Hematopoietic multipotent progenitor cell treated with erythropoietin and hydrocortisone succinate and interleukin-3 and kit ligand, for 6 days (in vitro differentiated cells): ENCODE measurements at places on chromosomes 1 and 21.
A peak's percentile ranks its signal among the peaks of the same experiment; 100 is the strongest.

DNA sequence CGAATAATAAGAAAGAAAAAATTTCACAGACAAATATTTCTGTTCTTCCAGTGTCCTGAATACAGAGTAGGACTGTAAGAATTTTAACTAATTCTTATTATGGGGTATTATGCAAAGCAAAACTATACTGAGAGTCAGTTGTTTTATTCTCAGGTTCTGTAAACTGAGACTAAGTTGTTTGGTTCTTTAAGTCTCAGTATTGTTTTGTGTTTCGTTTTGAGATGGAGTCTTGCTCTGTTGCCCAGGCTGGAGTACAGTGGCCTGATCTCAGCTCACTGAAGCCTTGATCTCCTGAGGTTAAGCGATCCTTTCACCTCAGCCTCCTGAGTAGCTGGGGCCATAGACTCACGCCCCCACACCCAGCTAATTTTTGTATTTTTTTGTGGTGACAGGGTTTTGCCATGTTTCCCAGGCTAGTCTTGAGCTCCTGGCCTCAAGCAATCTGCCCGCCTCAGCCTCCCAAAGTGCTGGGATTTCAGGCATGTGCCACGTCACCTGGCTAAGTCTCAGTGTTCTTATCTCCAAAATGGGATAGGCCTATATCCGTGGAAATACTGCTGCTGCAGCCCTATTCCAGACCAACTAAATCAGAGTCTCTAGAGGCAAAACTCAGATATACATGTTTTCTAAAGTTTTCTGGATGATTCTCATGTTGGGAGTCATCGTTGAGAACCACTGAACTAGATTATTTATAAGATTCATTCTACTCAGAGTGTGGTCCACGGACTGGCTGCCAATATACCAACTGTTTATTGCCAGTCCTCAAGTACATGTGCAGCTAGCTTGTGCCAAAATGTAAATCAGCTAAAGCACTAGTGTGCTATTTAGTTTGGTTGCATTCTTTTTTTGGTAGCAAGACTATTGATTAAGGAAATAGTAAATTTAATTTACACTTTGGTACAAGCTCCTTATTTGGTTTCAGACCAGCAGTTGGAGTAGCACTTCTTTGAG lies 116.6 kb downstream of the HS2ST1 start:
- DNase-seq = no peak

DNA sequence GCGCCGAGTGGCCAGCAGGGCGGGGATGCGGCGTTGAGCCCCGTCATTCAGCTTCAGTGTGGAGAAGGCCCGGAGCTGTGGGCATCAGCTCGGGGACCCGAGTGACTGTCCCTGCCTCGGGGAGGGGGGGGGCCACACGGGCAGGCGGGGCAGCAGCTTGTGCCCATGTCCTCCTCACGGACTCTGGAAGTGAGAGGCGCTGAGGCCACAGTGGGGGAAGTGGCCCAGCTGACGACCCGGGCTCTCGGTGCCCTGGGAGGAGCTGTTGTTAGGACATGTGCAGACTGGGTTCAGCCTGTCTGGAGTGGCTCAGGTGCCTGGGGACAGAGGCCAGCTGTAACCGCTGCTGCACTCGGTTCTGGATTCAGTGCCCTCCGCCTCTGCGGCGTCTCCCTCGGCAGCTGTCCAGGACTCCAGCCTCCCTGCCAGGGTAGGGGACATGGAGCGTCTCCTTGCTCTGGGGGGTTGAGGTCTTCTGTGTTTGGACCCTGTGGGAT lies 71.1 kb downstream of the SKI start:
- DNase-seq = no peak

DNA sequence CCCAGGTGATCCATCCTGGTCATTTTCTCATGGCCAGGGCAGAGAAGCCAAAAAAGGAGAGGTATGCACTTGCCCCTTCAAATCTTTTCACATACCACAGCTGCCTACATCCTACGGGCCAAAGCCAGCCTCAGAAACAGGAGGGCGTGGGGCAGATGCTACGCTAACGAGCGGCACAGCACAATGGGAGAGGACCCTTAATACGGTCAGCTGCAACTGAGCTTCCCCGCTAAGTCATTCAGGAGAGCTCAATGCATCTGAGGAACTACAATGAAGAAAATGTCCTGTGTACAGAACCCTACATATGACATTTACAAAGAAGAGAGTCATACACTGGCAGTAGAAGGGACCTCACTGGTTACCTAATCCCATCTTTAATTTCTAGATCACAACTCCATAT lies 78.2 kb downstream of the PGBD5 start:
- no peak for DNase-seq

DNA sequence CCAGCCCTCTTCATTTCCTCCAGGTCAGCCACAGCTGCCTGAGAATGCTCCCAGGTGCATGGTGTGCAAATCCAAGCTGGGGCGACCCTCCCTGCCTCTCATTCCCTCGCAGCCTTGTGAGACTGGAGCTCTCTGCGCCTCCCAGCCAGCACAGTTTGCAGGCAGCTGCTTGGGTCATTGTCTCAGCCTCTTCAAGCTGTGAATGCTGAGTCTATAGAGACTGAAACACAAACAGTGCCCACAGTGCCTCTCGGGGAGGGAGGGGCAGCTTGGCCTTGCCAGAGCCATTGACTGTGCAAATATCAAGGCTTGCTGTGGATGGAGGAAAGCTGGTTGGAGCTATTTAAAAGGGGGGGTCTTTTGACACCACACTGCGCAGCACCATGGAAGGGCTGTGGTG lies 10.6 kb downstream of the PLXNA2 start:
- no peak for DNase-seq

GRCh38 chr1:7991504-7992440 lies 30.3 kb downstream of the PARK7 start:
- no peak for DNase-seq

GRCh38 chr1:17857996-17858395 lies 102.9 kb downstream of the ACTL8 start:
- no peak for DNase-seq

DNA sequence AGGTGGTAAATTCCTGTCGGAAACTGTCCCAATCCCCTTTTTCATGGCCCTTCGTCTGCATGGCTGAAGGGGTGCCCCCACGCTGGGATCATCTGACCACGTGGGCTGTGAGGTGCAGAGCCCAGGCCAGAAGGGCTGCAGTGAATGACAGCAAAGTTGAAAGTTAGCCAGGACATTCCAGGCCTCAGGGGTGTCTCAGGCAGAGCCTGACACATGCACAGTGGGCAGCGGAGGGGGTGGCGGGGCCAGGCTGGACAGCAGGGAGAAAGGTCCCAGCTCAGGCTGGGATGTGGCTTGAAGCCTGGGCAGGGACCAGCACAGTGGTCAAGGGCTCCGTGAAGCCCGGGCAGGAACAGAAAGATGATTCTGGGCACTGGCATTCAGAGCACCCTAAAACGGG lies 49.6 kb downstream of the GRIK3 start:
- no peak for DNase-seq

DNA sequence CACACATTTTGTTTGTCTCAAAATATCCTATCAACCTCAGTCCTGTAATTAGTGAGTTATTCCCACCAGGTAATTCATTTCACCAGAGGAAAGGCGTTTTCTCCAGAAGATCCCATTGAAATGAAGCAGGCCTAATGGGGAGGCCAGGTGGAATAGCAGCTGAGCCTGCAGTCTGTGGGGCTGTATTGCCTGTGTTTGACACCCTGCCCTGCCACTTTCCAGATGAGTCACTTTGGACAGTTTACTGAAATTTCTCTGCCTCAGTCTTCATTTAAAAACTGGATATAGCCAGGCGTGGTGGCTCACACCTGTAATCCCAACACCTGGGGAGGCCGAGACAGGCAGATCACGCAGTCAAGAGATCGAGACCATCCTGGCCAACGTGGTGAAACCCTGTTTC lies 78.1 kb upstream of the PPP2R5A start:
- DNase-seq = no peak

- DNase-seq = no peak
Measured at GRCh38 chr1:155185783-155186066, 12.1 kb downstream of the TRIM46 start.

GRCh38 chr1:211260141-211261107 lies 1.3 kb downstream of the RCOR3 start:
- DNase-seq = peak; percentile 88

DNA sequence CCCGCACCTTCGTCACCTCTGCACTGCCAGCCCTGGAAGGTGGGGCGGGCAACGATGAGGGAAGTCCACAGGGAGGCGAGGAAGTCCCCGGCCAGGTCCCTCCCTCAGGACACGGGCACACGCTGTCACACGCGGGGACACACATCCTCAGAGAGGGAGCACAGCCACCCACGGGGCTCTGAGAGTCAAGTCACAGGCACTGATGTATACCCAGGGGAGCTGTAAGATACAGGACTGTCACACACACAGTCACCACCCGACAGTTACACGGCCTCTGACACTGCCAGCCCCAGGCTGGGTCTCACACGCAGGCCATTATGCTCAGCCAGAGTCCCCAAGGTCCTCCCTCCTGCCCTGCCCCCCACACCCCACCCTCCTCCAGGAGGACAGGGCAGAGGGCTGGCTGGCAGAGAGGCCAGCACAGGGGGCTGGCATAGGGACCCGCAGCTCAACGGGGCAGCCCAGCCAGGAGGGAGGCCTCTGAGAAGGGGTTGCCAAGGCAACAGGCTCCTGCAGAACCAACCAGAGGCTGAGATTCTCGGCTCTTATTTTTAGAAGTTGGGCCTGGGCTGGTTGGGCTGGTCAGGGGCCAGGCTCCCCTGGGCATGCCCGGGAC lies 17.7 kb upstream of the ADGRB2 start:
- no peak for DNase-seq

- no peak for DNase-seq
Measured at GRCh38 chr1:203197625-203198024, 11.1 kb upstream of the CHI3L1 start.

DNA sequence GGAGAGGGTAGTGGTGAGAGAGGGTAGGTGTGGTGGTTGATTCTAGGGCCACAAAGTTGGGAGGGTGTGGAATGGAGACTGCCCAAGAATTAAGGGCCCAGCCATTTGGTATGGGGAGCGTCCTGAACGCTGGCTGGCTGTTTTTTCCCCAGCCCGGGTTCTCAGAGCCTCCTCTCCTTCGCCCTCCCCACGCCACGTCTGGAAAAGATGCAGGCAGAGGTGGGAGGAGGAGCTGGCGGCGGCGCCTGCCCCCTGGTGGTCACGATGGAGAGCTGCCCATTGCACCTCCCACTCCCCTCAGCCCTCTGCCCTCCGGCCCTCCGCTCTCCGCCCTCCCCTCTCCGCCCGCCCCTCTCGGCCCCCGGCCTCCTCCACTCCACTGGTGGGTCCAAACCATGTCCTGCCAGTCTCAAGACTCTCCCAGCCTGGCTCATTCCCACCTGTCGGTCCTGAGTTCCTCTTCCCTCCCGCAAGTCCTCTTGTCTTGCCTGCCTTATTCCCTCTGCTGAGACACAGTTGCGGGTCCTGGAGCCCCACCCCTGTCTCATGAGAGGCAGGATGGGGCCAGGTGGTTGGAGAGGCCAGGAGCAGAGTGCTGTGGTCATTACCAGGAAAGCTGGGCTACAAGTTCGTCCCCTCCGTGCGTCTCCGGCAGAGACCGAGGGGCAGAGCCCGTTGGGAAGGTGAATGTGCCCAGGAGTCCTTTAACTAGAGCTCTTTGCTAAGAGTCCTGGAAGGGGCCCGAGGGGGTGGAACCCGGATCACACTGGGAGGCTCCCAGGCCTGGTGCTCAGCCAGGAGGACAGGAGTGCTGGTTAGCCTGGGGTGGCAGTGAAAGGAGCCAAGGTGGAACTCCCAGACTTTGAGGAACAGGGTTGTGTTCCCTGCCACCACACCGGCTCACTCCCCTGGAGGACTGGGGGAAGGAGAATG lies 22.6 kb downstream of the ETNK2 start:
- peak; percentile 73 for DNase-seq

DNA sequence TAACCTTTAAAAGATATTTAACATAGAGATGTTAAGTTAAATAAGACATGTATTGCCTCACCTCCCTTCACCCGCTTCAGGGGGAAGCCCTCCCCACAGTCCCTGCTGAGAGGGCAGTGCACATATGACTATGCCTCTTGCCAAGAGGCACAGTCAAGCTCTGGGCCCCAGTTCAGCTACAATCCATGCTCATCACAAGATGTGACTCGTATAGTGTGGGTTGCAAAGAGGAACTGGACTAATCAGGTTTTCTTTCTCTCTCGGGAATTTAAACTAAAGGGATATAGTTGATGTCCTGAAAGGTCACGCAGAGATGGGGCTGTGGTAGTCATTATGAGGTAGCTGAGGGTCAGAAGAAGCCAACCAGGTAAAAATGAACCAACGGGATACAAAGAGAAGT lies 35.6 kb downstream of the LYST start:
- no peak for DNase-seq

DNA sequence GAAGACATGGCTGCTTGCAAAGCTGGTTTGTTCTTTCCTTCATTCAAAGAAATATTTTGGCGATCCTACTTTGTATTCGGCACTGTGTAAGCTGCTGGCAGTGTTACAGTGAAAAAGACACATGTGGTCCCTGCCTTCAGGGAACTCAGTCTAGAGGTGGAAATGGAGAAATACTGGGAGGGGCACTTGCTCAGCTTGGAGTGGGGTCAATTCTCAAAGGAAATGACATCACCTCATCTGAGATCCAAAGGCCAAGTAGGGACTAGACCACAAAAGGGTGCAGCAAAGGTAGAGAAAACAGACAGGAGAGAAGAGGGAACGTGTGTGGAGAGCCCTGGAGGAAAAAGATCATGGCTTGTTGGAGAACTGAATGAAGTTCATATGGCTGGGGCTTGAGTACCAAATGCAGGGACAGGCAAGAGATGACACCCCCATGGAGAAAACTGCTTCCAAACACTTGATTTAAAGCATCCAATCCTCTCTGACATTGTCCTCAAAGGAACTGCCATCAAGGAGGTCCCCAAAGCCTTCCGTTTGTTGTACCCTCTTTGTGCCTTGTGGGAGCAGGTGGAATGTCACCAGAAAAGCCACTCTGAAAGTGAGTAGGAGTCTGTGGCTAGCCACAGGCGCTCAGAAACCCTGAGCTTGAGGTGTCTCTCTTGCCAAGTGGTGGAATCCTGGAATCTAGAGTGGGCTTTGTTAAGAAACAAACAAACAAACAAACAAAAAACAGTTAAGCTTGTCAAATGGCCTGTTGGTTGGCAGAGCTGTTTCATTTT lies 48.3 kb upstream of the TDRD10 start:
- no peak for DNase-seq

DNA sequence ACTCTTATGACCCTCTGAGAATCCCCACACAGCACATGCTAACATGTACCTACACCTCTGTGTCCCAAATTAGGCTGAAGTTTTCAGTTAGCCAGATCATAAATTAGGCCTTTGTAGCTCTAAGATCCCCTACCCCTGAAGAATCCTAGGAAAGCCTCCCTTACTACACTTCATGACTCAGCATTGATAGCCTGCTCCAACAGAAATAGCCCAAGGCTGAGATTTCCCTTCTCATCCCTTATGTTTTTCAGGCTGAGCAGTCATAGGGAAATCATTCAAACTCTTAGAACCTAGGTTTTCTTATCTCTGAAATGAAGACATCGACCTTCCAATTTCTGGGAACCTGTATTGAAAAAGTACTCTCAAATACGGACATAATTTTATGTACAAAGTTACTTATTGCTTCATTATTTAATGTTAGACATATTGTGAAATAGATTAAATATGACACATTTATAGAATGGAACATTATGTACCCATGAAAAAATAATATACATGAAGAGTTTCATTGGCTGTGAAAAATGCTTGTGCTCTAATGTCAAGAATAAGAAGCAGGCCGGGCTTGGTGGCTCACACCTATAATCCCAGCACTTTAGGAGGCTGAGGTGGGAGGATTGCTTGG lies 122.4 kb upstream of the UBE2U start:
- DNase-seq = no peak
